Right ventricle myocardium superior (tissue), 1 donor: ENCODE measurements at places on chromosomes 3 and 15.
A peak's percentile ranks its signal among the peaks of the same experiment; 100 is the strongest.

DNA sequence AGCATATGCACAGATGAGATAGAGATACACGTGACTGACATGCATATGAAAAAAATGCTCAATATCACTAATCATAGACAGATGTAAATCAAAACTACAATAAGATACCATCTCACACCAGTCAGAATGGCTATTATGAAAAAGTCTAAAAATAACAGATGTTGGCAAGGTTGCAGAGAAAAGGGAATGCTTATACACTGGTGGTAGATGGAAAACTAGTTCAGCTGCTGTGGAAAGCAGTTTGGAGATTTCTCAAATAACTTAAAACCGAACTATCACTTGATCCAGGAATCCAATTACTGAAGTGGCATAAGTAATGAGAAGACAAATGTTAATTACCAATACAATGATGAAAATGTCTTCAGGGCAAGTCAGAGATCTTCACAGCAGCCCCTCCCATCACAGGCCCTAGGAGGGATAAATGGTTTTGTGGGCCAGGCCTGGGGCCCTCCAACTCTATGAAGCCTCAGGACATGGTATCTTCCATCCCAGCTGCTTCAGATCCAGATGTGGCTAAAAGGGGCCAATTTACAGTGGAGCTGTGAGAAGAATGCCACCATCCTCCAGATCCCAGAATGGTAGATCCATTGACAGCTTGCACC lies 71.4 kb upstream of the PLSCR4 start:
- no peak for DNase-seq

DNA sequence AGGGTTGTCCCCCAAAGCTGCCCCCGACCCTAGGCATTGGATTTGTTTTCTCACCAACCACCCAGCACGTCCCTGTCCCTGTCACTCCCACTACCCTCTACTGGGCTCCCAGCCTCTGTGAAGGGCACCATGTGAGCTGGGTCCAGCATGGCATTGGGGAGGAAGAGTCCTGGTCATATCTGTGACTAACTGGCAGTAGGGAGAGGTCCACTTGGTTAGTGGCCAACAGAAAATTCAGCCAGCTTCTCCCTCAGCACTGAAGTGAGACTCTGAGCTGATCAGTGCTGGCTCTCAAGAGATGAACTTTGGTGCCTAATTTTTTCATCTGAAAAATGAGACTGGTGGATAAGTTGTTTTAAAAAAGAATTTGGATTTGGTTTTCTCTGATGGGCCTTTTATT lies 11.3 kb upstream of the KIF23 start:
- no peak for DNase-seq

DNA sequence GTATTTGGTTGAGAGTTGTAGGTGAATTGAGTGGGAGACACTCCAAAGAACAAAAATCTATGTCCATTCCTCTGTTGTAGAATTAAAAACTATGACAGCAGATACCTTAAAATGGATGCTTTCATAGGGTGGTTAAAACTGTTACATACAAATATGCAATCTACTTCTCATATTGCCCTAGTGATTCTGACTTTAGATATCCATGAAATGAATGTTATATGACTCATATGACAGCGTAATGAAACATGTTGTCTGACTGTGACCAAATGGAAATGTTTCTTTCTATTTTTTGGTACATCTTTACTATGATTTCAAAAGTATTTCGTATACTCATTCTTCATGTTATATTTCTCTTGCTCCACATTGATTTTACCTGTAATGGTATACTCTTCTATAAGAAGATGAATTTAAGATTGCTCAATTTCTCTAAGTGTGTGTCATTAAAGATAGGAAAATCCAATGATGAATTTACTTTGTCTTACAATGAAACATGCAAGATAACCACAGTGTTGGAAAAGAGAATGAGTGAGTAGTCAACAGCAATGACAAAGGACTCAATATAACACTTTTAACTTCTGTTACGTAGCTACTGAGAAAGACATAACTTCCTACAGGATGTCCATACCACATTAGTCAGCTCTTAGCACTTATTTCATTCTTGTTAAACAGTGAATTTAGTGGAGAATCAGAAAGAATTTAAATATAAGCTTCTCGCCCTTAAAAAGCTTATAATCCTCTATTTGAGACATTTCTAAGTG lies 79.3 kb upstream of the LSAMP start:
- DNase-seq: no peak

DNA sequence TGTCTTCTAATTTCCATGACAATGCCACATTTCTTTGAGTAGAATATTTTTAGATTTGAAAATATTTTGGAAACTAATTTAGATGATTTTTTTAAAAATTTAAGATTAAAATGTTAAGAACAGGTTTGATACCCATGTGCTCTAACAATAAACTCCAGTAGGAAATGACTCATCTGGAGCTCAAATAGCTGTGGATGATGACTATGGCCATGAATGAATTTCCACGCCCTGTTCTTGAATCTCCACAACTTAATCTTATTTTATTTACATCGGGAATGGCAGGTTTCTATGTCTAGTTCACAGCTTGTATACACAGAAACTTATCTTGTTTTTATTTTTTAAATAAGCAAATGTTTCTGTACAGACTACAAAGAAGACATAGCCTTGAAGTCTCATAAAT lies 726.8 kb downstream of the NAALADL2 start:
- no peak for DNase-seq

- DNase-seq: no peak
These were observed 19.9 kb downstream of the SMAD6 start for GRCh38 chr15:66721954-66722353.

GRCh38 chr3:11173828-11174465 lies 19.7 kb downstream of the HRH1 start:
- DNase-seq: no peak

GRCh38 chr3:115630850-115631249 lies 7.5 kb downstream of the GAP43 start:
- DNase-seq: no peak

DNA sequence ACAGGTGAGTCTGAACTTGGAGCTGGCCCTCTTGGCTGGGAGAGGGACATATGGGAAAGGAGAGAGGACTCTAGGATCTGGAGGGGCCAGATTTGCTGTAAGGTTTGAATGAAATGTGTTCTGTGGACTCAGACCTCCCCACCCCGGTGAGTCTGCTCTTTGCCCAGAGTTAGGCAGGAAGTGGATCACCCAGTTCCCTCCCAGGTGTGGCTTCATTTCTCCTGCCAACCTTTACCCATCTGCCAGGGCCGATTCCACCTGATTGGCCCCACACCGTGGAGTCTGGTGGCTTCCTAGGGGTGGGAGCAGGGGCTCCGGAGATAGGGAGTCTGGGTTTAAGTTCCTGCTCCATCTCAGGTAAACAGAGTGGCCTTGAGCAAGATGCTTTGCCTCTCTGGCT lies 25.5 kb downstream of the CD276 start:
- no peak for DNase-seq

- DNase-seq: no peak
These were observed 38.4 kb upstream of the THBS1 start for GRCh38 chr15:39542385-39543065.

- DNase-seq: no peak
These were observed 54.3 kb upstream of the NEK10 start for GRCh38 chr3:27423463-27423862.

- DNase-seq: peak; percentile 29
These were observed 228.1 kb downstream of the SNRPN start for GRCh38 chr15:25182736-25183445.

DNA sequence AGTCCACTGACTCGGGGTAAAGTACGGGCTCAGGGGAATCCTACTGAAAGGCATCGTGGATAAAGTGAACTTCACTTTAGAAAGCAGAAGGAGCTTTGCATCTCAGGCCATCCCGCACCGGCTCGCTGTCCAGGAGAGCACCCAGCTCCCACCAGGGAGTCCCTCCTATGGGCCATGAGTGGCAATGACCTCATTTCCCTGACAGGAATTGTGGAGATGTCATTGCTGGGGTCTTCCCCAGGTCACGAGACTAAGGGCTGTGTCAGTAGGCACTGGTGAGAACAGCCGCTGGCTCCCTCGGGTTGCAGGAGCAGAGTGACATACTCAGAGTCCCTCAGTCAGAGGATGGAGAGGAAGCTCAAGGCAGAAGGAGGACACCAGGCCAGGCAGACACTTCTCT lies 97.3 kb downstream of the XXYLT1 start:
- no peak for DNase-seq

DNA sequence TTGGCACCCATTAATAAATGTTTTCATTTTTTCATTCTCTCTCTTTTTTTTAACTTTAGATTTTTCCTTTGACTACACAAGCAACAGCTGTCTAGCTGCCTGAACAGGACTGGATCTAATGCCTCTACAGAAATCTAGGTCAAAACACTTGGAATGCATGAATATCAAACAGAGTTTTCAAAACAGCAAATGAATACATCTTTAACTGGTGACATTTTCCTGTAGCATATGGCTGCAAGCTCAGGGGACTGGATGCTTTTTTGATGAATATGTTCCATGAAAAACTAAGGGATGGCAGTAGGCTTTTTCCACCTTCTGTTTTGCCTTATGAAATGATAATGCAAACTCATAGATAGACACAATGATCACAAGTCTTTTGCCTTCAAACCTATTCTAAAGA lies 661.7 kb downstream of the MCTP2 start:
- no peak for DNase-seq

GRCh38 chr3:32910954-32911353 lies 40.5 kb upstream of the CCR4 start:
- no peak for DNase-seq

DNA sequence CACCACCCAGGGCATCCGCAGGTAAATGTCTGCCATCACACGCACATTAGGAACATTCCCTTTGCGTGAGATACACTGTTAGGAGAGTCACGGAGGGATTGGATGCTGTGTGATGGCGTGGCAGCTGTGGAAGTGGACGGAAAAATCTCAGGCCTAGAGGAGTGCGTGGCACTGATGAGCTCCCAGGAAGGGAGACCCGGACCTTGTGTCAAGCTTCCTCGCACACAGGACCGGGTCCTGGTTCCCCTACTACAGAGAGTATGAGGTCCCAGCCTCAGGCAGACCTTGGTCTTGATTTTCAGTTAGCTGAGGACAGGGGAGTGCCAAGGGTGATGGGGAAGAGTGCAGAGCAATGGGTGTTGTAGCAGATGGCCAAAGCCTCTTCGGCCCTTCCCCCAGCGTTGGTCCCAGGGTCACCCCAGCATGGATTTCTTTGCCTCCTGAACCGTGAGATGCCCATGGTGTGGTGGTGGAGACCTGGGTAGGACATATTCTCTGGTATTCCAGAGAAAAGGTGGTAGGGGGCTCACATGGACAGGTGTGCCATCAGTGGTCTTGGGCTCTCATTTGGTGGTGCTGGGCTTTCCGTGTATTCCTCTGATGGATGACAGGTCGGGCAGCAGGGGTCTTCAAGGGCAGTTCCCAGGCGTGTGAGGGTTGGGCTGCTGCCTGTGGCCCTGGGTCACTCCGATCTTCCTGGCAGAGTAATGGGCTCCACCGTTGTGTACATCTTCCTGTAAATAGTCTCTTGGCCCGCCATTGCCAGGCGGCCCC lies 105.1 kb downstream of the SNRPN start:
- DNase-seq: no peak
